ENCODE measurements at places on chromosomes 4 and X.

DNA sequence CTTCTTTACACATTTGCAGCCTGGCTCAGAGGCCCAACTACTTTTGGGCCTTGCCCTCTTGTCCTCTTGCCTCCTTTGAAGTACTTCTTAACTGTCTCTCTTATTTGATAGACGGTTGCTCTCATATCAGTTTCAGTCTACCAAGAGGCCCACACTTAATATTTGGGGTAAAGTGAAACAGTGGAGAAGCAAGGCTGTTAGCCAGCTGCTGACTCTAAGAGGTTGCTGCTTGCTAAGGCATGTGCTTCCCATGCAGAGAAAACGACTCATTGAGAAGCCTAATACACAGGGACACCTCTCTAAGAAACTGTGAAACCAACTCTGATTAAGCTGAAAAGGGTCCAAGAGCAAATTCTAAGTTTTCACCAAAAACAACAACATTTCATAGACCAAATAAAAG is 94.6 kb downstream of the PPP3CA start:
- no peak for DNase-seq

GRCh38 chrX:149825424-149825823 is 43.7 kb downstream of the MAGEA9 start:
- DNase-seq, result no peak

DNA sequence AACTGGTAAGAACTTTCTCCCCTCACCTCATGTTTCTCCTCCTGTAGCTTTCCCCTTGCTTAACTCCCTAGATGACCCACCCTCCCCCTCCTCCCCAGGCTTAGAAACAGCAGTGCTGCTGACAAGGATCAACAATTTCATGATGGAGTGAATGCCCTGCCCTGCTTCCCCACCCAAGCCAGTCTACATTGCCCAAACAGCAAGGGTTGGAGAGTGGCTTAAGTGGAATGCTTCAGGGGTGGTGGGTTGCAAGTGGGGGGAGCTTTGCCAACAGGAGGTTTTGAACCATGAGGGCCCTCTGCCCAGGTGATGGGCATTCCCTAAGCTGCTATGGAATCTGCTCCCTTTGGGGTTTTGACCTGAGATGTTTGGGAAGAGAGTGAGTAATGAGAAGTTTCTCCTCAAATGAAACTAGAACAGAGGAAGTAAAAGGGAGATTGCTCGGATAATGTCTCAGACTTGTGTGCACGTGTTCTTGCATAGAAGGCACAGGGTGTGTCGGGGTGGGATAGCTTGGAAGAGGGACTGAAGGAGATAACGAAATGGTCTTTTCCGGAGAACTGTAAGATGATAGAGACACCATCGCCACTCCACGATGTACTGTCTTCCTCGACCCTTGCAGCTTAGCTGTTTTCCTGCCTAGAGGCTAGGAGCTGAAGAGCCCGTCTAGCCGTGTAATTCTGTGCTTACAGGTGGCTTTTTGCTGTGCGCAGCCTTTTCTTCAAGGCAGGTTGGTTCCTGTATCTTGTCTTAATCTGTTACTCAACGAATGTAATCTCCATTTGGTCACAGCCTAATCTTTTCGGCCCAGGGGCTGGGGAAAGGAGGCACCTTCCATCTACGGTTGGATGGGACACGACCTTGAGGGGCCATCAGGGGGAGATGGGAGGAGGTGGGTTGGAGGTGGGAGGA is 10.1 kb downstream of the GDPD2 start:
- no peak for DNase-seq

GRCh38 chr4:76987153-76987591 is 37.6 kb downstream of the SEPTIN11 start:
- DNase-seq, result no peak

DNA sequence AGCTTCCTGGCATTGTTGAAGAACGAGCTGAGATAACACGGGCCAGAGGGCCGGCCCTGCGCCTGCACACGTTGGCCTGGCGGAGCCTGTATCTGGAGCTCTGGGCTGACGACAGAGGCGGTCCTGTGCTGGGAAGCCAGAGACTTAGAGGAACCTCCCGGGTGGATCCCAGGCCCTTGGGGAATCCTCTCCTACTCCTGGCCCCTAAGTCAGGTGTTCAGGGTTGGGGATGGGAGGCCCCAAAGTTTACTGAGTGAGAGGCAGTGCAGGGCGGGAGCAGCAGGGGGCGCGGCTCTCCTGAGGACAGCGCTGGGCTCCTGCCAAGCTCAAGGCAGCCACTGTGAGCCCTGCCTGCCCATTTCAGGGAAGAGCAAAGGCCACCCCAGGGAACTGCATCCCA is 2.5 kb upstream of the HTRA3 start:
- DNase-seq, result no peak

GRCh38 chr4:163726641-163727040 is 232.2 kb downstream of the TMA16 start:
- no peak for DNase-seq

- no peak for DNase-seq
Measured at GRCh38 chrX:155070663-155070974, 317 bp downstream of the CMC4 start.

DNA sequence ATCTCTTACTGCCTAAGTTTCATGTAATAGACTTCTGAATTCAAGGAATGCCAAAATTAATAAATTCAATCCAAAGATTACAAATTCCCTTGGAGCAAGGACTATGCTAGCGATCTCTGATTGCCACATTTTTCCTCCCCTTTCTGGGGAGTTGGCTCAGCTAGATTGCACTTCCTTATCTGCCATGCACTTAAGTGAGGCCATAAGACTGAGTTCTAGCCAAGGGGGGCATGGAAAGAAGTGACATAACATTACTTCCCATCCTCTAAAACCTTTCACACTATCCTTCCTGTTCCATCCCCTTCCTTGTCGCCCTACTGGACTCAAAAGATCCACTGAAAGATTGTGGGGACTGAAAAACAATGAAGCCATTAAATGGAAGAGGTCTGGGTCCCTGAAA is 53.8 kb upstream of the TXK start:
- no peak for DNase-seq

- DNase-seq, result no peak
Measured at GRCh38 chrX:136029766-136030165, 44.5 kb downstream of the SLC9A6 start.

GRCh38 chr4:123673971-123674370 is 277.4 kb downstream of the SPRY1 start:
- DNase-seq, result no peak

- DNase-seq, result no peak
Measured at GRCh38 chrX:151973851-151974335, 583 bp downstream of the GABRE start.

- no peak for DNase-seq
Measured at GRCh38 chrX:1134156-1134555, 78.3 kb downstream of the CRLF2 start.

DNA sequence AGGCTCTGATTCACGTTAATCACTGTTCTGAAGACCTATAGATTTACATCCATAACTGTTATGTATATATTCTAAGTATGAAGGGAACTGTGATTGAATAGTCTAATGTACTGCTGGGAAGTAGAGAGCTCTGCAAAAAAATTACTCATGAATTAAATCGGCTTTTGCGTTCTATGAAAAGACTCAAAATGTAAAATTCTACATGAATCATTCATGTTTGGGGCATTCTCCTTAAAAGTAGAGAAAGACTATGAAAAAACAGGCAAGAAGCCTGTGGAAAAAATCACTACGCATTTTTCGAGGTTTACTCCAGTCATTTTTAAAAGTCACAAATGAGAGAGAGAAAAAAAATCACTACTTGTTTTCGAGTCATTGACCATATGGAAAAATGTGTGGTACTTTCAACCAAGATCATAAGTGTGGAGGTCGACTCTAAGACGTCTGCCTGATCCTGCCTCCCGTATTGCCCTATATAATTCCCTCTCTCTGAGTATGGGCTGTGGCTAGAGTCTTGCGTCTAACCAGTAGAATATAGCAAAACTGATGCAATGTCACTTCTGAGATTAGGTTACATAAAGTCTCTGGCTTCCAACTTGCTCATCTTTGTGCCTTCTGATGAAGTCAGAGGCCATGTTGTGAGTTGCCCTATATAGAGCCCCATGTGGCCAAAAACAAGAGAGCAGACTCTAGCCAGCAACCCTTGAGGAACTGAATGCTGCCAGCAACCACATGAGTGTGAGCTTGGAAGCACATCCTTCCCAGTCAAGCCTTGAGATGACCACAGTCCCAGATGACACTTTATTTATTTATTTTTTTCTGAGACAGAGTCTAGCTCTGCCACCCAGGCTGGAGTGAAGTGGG is 32.1 kb upstream of the VEGFD start:
- no peak for DNase-seq

DNA sequence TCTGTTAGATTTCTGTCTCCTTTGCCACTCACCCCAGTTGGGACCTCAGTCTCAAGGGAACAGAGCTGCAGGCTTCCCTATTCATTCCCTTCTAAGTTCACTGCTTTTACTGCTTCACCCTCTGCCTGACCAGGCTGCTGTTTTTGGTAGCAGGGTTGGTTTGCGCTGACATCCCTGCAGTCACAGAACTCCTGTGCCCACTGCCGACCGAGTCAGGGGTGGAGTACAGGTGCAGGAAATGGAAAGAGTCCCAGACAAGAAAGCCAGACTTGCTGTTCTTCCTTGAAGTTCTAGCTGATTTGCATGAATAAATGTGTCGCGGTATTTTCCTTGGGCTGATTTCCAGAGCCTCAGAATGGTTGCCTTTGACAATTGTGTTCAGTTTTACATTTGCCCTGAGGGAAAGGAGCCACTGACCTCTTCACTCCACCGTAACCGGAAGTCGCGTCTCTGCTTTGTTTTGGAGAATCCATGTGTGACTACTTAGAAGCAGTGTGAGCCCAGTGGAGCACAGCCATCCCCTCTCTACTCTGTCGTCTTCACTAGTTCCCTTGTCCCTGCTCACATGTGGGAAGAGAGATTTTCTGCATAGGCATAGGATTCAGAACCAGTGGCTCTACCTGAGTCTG is 84.8 kb downstream of the TNIP2 start:
- no peak for DNase-seq

DNA sequence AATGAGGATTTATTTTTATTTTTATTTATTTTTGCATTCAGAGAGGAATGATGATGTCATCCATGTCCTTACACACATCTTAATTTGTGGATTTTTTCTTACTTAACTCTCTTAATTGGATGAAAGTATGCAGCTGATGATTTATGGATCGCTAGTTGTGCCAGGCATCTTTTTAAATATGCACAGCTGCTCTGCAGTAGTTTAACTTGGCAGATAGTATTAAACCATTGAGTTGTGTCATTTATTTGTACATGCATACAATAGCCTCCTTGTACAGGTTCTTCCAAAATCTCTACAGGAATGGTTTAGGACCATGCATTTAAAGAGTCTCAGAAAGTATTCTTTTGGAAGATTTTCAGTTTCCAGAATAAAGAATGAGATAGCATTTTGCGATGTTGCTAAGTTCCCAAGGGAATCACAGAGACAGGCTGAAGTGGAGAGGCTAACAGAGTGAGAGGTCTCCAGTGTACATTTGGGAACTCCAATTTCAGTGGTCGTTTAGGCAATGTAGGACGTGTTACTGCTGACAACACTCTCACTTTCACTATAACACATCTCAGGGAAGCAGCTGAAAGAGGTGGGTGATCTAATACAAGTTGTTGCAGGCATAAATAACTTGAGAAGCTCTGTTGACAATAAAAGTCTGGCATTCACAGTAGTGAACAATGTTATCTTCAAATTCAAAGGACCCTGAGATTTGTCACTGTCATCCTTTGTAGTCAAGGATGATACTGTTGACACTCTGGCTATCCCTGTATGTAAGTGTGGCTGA is 49.9 kb upstream of the SCRG1 start:
- no peak for DNase-seq

- DNase-seq, result no peak
Measured at GRCh38 chr4:186840222-186840701, 116.6 kb upstream of the FAT1 start.

- no peak for DNase-seq
Measured at GRCh38 chr4:54614149-54614548, 43.6 kb upstream of the KIT start.

GRCh38 chrX:39194673-39195072 is 393.4 kb downstream of the MID1IP1 start:
- no peak for DNase-seq

DNA sequence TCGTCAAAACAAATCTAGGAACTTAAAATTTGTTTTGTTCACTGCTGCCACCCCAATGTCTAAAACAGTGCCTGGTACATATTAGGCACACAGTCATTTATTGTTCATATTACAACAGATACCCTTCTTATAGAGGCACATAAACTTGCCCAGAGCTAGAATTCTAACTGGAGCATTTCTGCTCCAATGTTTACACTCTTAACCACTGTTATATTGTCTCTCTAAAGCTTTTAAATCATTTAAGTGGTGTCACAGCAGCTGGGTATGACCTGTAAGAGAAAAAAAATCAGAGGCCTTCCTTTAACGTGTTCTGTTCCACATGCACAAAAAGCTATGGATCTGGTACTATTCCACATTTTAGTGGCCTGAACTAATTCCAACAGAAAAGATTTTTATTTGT is 3.0 kb downstream of the UBE2D3 start:
- DNase-seq, result no peak

GRCh38 chr4:77110730-77111129 is 34.9 kb upstream of the CCNI start:
- DNase-seq, result no peak

DNA sequence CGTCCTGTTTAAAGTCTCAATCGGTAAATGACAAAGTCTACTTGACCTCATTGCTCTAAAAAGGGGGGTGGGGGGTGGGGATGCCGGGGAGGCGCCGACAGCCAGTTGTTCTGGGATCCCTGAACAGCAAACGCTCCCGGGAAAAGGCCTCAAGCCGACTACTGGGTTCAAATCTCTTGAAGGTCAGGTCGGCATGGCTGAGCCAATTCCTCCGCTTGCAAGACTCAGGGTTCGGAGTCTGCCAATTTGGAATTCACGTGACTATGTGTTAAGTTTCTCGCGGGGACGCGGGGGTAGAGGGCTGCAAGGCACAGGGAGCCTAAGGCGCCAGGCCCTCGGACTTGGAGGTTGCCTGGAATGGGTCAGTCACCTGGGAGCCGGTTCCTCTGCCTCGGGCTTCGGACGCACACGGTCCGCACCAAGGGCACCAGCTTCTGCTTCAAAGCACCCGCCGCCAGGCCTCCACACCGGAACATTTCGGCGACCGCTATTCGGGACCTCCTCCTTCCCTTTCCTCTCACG is 399 bp downstream of the AIFM1 start:
- no peak for DNase-seq
